Activated CD4-positive, alpha-beta T cell treated with anti-CD3 and anti-CD28 coated beads for 1 hour (primary cell): ENCODE measurements at places on chromosomes 3 and 15.

DNA sequence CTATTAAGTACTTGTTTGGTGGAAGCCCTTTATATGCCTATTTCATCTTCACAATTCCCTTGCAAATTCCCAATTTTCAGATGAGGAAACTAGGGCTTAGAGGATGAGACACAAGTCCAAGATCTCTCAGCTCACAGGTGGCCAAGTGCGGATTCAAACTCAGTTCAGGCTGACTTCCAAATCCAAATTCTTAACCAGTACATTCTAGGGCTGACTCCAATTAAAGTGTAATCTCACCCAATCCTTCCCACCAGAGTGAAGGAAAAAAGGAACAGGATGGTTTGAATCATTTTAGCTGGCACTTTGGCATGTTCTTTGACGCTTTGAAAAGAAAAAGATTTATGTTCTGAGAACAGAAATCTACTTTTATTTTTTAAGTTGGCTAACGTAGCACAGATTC is 12.7 kb downstream of the ARHGEF3 start:
- DNase-seq = no peak

- DNase-seq = no peak
Measured at GRCh38 chr3:112503304-112503972, 4.2 kb upstream of the BTLA start.

DNA sequence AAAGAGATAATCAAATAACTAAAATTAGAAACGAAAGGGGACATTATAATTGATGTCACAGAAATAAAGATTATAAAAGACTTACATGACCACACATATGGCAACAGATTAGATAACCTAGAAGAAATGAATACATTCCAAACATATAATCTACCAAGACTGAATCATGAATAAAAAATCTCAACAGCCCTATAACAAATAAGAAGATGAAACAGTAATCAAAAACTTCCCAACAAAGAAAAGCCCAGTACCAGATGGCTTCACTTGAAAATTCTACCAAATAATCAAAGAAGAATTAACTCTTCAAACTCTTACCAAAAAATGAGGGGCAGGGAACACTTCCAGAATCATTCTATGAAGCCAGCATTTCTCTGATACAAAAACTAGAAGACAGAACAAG is 11.8 kb downstream of the TOP2B start:
- DNase-seq = no peak

DNA sequence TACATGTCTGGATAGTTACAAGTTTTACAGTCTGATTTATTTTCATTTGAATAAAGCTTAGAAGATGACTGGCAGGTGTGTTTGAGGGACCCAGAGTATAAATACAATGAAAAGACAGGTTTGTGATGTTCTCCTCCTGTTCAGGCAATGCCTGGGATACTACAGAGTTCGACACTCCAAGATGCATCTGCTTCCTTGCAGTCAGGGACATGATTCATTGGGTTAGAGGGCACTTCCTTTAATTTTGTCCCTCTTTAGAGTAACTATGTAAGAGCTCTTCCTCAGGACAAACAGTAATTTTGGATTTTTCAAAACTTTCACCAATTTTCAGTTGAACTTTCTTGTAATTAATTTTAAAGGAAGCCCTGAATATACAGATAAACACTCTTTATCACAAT is 102.0 kb downstream of the LMLN start:
- DNase-seq = no peak

- DNase-seq = no peak
Measured at GRCh38 chr15:59380902-59381610, 8.4 kb upstream of the MYO1E start.

DNA sequence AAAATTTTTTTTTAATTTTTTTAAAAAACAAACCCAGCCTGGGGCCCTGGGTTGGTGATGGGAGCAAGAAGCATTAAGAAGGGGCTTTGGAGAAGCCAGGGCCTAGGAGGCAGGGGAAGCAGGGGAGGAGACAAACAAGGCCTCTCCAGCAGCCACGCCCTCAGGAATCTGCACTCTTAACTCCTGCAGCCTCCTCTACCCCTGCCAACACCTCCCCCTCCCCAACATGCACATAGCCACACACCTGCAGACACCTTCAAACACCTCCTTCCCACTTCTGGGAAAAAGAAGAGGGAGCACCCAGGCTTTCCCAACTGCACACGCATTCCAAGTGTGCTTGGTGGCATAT is 2.7 kb upstream of the DCAF1 start:
- DNase-seq = no peak

DNA sequence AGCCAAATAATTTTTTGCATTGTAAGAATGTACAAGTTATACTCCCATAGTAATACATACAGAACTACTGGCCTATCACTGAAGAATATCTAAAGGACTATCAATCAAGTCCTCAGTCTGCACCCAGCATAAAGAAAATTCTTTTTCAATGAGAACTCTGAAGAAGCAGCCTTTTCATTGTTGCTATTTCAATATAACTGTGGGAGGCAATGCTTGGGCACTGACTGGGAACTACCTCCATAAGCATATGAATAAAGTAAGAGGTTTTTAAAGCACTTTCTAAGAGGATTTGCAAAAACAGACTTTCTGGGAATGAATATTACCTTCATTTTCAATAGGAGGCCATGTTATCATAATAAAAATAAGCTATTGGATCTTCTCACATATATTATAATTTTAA is 24.6 kb upstream of the NECTIN3 start:
- no peak for DNase-seq

DNA sequence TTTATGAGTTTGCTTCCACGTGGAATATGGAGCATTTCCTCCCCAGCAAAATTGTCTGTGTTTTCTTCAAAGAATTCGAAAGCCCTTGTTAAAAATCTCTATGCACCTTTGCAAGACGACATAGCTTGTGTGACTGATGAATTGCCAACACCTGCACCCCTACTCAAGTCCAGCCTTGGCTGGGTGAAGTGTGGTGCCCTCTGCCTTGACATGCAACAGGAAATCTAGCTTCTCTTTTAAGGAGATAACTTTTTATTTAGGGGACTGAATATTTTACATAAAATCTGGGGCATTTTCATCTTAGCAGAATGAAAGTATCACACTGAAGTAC is 647 bp downstream of the HMG20A start:
- no peak for DNase-seq

DNA sequence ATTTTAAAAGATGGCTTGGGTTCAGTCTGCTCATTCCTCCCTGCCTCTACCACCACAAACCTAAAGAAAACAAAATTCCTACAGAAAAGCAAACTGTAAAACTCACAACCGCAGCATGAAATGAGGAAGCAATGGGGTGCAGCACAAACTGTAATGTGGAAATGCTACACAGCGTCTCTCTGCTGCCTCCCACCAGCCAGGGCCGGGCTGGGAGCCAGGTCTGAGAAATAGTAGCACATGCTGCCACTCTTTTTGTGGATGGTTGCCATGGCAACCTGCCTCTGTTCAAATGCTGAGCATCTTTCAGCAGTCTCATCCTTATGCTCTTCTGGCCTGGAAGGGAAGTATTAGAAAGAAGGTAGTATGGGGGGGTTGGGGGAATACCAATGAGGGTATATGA is 55.4 kb downstream of the EOMES start:
- DNase-seq = no peak

GRCh38 chr3:133835961-133836360 is 30.3 kb downstream of the SRPRB start:
- no peak for DNase-seq

- no peak for DNase-seq
Measured at GRCh38 chr3:63753567-63753966, 65.5 kb upstream of the C3orf49 start.

DNA sequence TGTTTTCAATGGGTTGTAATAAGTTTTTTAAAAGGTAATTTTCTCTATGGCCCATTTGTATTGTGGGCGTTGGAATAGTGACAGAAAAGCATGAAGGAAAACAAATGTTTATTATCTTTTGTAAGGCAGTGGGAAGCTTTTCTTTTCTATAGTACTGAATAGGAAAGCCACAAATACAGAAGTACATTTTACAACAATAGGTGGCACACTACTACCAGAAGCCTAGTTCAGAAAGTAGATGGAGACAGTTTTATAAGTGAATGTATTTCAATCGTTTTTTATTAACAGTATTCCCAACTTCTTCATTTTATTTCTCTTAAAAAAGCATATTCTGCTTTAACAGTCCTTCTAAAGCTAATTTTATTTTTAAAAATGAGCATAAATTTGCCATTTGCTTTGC is 296.7 kb downstream of the PTPRG start:
- DNase-seq = no peak

GRCh38 chr3:82386647-82387046 is 625.2 kb upstream of the GBE1 start:
- DNase-seq = no peak

- no peak for DNase-seq
Measured at GRCh38 chr3:172824229-172824628, 73.7 kb downstream of the ECT2 start.

DNA sequence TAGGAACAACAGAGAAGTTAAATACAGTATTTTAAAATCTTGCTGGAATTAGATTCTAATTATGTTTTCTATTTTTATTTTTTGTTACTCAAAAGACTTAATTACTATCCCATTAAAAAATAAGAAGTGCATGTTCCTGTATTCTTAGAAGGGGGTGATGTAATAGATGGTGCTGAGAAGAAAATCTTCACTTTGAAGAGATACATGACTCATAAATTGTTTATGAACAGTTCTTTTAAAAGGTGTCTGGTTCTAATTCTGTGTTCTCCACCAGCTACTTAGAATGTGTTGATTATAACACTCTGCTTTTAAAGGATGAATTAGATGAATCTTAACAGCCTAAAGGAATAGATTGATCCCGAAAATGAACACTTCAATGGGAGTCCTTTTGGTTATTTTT is 8.2 kb downstream of the RCN2 start:
- no peak for DNase-seq

- no peak for DNase-seq
Measured at GRCh38 chr3:24315971-24316370, 178.7 kb downstream of the THRB start.
